Activated effector memory CD4-positive, alpha-beta T cell treated with anti-CD3 and anti-CD28 coated beads, Interleukin-2, amount 50 U/mL, for 16 hours (primary cell): ENCODE measurements at places on chromosomes 2 and 18.

DNA sequence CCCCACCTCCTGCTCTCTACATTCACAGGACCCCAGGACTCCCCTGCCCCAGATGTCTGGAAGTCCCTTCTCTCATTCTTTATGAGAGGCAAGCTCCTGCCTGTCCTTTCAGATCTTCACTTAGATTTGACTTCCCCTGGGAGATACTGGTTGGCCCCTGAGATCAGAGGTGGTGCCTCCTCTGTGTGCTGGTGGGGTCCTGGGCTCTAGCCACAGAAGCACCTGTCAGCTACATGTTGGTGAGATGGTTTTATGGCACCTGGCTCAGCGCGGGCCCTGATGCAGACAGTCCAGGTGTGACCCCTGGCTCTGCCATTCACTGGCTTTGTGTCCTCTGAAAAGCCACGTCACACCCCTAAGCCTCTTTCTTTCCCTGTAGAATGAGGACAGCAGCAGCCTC is 369.6 kb upstream of the ID2 start:
- DNase-seq: no peak

GRCh38 chr2:19357402-19358241 is 801 bp downstream of the OSR1 start:
- peak; percentile 59 for DNase-seq

DNA sequence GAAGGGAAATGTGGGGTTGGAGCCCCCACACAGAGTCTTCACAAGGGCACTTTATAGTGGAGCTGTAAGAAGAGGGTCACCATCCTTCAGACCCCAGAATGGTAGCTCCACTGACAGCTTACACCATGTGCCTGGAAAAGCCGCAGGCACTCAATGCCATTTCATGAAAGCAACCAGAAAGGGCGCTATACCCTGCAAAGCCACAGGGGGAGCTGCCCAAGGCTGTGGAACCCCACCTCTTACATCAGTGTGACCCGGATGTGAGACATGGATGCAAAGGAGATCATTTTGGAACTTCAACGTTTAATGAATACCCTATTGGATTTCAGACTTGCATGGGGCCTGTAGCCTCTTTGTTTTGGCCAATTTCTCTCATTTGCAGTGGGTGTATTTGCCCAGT is 694.7 kb downstream of the CBLN2 start:
- no peak for DNase-seq

DNA sequence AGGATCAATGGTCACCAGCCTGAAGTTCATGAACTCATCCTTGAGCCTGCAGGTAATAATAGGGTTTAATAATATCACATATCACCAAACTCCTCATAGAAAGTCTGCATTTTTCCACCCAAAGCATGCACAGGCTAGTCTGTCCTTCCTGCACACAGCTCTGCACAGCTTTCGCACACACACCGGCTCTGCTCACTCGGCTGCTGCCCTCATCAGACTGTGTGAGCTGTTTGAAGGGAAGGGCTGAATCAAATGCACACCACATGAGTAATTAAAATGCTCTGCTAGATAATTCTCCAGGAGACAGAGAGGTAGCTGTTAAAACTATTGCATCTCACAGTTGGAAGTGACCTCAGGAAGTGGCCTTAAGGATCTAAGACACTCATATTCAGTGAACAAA is 108.4 kb upstream of the YPEL5 start:
- DNase-seq: no peak

DNA sequence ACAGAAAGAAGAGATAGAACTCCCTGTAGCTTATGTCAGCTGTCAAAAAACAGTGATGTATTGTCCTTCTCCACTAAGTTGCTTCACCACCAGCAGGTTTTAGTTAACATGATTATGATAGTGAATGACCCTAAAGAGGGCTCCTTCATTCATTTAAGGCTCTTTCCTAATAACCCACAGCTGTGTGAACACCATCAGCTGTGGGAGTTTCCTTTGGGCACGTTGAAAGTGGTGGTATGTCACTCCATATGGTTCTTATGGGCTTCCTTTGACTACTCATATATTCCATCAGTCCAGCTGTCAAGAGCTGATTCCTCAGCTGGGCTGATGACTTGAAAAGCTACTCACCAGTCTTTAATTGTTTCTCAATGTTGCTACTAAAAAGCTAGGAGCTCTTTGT is 210.3 kb downstream of the UBE2E3 start:
- DNase-seq: no peak

- DNase-seq: peak; percentile 57
Observed at GRCh38 chr2:218885981-218886947, 5.6 kb downstream of the WNT10A start.

- no peak for DNase-seq
Observed at GRCh38 chr2:88521445-88522073, 69.1 kb upstream of the FOXI3 start.

- no peak for DNase-seq
Observed at GRCh38 chr2:67713376-67713775, 316.2 kb downstream of the ETAA1 start.
